Coronary artery (tissue), 2 donors: ENCODE measurements at places on chromosomes 13 and 19.

GRCh38 chr19:29914933-29915332 is 27.1 kb upstream of the URI1 start:
- DNase-seq, result no peak

DNA sequence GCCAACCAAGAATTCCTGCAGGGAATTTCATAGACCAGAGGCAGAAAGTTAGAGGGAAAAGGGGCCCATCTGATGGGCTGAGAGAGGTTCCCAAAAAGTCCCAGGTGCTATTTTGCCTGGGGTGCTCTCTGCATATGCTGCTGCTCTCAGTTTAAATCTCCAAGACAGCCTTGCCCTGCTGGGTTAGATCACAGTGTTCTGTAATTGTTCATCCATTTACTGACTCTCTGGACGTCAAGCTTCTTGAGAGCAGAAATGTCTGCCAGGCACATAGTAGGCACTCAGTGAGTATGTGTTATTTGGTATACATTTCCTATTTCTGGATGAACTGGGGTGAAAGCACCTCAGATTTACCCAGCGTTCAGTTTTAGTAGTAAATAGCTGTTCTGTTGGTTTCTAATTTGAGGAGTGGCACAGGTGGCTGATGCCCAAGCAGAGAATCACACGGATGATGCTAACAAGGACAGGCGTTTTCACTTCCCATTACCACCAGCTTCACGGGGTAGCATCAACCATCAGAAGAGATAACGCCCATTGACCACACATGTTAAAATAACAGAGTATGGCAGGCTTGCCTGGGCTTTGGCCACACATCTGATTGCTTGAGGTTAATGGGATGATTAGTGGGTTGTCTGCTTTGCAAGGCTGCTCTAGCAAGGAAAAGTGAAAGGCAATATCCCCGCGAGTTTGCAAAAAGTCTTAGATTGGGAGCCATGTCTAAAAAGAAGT is 161.1 kb downstream of the SLC7A1 start:
- DNase-seq, result no peak

DNA sequence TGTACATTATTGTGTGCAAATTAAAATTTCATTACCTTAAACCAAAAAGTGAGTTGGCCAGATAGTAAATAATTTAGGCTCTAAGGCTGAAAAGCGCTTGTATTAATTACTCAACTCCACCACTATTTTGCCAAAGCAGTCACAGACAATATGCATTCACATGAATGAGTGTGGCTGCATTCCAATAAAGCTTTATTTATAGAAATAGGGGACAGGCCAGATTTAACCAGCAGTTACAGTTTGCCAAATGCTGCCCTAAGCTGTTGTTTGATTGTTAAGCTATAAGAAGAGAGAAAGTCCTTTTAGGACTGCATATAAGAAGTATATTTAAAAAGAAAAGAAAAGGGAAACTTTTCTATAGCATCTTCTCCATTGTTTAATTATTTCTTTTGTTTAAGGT is 342.6 kb downstream of the ITGBL1 start:
- no peak for DNase-seq

DNA sequence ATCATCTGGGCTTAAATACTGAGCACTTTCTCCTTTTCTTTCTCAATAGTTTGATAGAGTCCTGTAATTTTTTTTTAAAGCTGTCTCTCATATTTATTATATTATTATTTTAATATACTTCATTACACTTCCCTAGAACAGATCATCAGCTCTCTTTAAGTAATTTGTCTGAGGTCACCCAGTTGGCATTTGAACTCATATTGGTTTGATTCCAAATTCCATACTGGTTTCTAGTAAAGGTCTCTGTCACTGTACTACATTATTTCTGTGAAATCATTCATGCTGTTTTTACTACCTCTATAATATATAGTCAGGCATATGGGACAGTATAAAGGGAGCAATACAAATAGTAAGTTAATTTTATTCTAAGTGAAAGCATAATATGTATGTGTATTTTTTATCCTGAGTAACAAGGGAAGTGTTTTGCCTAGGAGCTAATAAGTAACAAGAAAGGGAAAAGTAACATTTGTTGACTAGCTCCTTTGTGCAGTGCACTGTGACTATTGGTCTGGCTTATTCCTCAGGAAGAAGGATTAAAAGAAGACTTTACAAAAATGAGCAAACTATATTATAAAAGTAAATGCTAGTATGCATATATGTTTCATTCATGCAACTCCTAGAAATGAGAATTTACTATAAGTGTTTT is 14.3 kb downstream of the LPAR6 start:
- no peak for DNase-seq

GRCh38 chr13:75788481-75788981 is 152.4 kb downstream of the LMO7 start:
- DNase-seq, result no peak

- no peak for DNase-seq
Measured at GRCh38 chr13:104872153-104872552, 1663.3 kb downstream of the EFNB2 start.

- DNase-seq, result no peak
Measured at GRCh38 chr19:46615966-46616365, 8.9 kb downstream of the PTGIR start.

DNA sequence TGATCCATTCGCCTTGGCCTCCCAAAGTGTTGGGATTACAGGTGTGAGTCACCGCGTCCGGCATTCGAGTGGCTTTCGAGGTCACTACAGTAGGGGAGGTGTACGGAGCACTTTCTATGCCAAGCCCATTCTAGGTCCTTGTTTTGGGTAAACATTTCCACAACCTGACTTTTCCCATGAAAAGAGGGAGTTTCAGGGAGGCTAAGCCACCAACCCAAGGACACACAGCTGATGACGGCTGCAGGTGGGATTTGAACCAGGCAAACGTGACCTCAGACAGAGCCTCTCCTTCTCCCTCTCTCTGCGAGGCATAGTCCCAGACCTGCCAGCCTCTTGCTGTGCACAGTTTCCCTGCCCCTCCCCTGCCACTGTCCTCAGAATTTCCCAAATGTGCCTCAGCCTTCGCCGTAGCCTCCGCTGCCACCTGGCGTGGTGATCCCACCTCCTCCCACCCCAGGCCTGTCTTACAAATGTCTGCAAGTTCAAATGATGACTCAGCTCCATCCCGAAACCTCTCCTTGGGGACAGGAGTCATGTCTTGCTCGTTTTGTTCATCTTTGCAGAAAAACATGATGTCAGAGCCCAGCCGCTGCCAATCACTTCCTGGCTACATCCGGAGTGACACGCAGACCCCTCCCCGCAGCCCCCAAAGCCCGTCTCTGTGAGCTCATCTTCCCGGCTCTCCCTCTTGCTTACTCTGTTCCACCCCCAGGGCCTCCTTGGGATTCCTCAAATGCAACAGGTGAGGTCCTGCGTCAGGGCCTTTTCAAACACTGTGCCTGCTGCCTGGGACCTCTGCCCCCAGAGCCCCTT is 6.6 kb upstream of the GADD45B start:
- no peak for DNase-seq

DNA sequence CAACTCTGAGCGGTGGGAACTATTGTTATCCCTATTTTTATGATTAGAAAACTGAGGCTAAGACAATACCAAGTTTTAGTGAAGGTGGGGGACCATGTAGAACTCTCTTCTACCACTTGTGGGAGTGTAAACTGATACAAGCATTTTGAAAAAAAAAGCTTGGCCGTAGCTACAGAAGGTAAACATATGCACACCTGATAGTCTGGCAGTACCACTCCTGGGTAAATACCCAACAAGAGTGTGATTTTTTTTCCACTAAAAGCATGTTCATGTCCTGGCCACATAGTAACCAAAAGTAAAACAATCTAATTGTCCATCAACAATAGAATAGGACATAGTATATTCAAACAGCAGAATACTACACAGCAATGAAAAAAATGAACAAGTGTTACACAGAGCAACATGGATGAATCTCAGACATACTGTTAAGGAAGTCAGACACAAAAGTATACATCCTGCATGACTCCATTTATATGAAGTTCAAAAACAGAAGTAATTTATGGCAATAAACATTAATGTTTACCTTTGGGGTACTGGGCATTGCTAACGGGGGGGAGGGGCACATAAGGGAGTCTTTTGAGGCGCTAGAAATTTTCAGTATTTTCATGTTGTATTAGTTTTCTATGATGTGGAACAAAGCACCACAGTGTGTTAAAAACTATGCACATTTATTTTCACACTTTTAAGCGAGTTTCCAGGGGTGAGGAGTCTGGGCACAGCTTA is 6.4 kb upstream of the SPATA13 start:
- DNase-seq, result no peak

DNA sequence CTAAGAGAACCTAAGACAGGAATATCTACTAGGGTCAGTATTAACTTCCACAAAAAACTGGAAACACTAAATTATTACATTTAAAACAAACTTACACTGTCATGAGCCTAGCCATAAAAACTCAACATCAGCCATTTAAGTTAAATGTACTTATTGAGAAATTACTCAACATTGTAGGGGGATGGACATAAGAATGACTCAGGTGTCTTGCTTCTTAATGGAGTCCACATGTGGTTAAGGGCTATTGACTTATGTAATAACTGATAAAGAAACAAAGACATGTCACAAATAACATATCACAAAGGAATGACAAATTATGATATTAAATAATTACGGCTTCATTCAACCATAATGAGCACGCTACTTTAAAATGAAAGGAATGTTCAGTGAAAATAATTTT is 36.2 kb downstream of the CLDN10 start:
- DNase-seq, result no peak

GRCh38 chr13:64457976-64458375 is 2772.2 kb downstream of the PCDH9 start:
- DNase-seq, result no peak

GRCh38 chr13:109704771-109705635 is 81.4 kb downstream of the IRS2 start:
- no peak for DNase-seq

- DNase-seq, result no peak
Measured at GRCh38 chr19:57302727-57303401, 17.4 kb upstream of the ZNF543 start.

- DNase-seq, result no peak
Measured at GRCh38 chr13:50941146-50941545, 31.6 kb downstream of the RNASEH2B start.

- DNase-seq, result no peak
Measured at GRCh38 chr13:41058295-41059070, 2.8 kb upstream of the WBP4 start.

- no peak for DNase-seq
Measured at GRCh38 chr19:18159810-18160209, 6.8 kb downstream of the PIK3R2 start.

DNA sequence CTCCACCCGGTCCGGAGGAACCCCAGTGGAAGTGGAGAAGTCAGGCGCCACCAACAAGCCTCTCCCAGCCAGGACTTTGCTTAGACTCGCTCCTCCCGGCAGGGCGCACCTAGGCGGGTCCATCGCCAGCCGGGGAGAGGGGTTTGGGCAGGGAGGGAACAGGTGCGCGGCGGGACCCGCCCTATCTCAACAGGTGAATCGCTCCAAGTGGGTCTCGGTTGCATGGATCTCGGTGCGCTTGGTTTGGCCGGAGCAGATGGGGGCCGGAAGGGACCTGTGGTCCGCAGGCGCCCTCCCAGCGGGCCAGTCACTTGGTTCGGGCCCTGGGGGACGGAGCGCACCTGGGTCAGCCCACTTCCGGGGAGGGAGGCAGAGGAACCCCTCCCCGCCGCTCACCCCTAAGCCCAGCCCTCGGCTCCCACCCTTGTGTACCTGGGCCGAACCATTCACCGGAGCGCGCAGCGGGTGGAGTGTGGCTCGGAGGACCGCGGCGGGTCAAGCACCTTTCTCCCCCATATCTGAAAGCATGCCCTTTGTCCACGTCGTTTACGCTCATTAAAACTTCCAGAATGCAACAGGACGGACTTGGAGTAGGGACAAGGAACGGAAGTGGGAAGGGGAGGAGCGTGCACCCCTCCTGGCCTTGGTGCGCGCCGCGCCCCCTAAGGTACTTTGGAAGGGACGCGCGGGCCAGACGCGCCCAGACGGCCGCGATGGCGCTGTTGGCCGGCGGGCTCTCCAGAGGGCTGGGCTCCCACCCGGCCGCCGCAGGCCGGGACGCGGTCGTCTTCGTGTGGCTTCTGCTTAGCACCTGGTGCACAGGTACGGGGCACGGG is at the start of gene LSR:
Gene LSR, plus strand, starts transcription at position 693 of the 836 bp plus-strand sequence. Its CDS starts 21 bp downstream, at position 714.
- no peak for DNase-seq

DNA sequence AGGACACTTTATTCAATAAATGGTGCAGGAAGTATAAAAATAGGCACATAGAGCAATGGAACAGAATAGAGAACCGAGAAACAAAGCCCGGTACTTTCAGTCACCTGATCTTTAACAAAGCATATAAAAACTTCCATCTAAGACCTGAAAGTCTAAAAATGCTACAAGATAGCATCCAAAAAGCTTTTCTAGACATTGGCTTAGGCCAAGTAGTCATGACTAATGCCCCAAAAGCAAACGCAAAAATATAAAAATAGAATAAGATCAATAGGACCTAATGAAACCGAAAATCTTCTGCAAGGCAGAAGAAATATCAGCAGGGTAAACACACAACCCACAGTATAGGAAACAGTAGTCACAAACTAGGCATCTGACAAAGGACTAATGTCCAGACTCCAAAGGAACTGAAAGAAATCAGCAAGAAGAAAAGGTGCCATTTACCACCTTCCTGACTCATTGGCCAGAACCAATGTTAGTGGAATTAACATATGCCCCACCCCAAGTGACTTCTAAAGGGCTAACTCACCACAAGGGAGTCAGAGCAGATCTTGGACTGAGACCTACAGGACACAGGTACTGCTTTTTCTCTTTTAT is 40.8 kb upstream of the CEACAM21 start:
- DNase-seq, result no peak

DNA sequence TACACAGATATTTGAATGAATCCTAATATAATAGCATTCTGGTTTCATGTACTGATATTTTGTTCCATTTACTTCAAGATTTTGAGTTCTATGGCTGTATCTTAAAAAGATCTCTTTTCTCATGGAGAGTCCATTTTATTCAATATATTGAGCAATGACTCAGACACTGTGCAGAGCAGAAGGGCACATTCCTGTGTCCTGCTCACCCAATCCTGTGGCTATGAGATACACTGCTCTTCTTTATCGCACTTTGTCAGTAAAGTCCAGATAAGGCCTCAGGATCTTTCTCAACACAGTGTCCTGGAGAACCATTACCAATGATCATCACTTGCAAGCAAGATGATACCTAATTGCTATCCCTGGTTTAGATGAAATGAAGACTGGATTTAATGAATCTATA is 155.0 kb downstream of the CYSLTR2 start:
- no peak for DNase-seq

DNA sequence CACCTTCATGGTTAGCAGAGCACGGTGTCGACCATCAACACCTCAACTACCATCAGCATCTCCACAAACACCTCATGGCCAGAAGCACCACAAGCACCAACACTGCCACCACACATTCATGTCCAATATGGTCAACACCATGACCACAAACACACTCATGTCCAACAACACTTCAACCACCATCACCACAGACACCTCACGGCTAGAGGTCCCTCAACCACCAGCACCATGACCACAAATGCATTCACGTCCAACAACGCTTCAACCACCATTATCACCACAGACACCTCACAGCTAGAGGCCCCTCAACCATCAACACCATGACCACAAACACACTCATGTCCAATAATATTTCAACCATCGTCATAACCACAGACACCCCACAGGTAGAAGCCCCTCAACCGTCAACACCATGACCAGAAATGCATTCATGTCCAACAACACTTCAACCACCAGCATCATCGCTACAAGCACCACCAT is 10.2 kb downstream of the TRAPPC5 start:
- no peak for DNase-seq
